ENCODE measurements at places on chromosomes 2 and 18.

- H3K27me3 ChIP-seq = no peaks in the 10 kb centered on the region
- no peak for DNase-seq
- peaks cover 1% of the 10 kb centered on the region for H3K4me1 ChIP-seq
- no peak overlapping the region for H3K4me3 ChIP-seq
- no peaks in the 10 kb centered on the region for H3K36me3 ChIP-seq
Observed at GRCh38 chr2:72133721-72134407, 13.8 kb downstream of the CYP26B1 start.

DNA sequence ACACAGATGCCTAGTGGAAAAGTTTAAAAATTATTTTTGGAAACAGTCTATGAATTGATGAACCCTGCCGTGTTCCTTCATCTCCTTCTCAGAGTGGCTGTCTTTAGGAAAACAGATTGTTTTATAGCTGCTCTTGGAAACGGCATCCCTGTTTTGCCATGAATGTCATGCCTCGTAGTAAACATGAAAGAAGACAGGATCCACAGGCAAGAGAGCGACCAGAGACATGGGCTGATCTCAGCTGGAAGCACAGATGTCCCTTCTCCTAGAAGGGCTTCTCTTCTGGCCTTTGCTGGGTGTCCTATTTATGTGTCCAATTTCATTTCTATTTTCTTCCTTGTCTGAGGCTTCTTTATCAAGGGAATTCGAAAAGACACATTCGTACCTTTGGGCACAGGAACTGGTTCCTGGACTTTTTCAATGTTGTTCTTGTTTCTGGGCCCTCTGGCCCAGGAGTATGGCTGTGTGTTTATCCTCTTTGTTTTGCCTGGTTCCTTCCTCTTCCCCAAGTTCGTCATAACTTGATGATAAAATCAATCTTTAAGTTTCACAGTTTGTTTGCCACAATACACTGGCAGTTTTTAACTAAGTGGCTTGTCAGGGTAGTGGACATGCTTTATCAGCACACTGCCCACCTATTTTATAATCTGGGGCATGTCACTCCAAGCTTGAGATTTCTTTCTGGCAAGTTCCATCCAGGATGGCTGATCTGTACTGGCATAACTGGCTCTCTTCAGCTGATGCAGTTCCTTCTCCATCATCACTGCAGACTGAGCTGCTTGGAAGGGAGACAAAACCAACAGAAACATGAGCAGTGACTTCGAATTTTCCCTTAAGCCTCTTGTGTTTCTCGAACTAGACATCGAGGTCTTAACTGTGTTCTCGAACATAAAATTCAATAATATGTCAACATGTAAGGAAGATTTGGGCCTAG lies 63.2 kb upstream of the MGAT4A start:
- H3K36me3 ChIP-seq = no peaks in the 10 kb centered on the region
- no peaks in the 10 kb centered on the region for H3K27me3 ChIP-seq
- H3K27ac ChIP-seq = no peak overlapping the region
- no peak for DNase-seq

DNA sequence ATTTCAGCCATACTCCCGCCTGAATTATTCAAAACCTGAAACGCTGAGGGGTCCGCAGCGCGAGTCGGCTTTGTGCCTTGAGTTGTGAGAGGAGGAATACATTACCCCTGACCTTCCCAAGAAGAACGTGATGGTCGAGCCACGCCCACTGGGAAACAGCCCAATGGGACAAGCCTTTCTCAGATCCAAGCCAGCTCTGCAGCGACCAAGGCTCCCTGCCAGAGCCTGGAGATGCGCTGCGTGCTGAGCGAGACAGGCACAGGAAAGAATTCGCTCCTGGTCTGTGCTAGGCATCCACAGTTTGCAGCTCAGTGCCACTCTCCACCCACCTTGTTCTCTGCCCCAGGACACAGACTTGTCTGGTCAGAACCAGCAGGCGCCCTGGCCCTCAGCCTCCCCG lies 74.1 kb upstream of the GLI2 start:
- no peak for DNase-seq
- no peak overlapping the region for H3K4me3 ChIP-seq
- H3K36me3 ChIP-seq = no peaks in the 10 kb centered on the region
- H3K4me1 ChIP-seq = peaks cover 2% of the 10 kb centered on the region

- H3K4me1 ChIP-seq = peaks cover 6% of the 10 kb centered on the region
- DNase-seq = no peak
- peaks cover 72% of the 10 kb centered on the region for H3K27me3 ChIP-seq
- no peak overlapping the region for H3K27ac ChIP-seq
- peak overlapping the region; percentile 18 for H3K4me3 ChIP-seq
Observed at GRCh38 chr18:905307-905947, 756 bp downstream of the ADCYAP1 start.

DNA sequence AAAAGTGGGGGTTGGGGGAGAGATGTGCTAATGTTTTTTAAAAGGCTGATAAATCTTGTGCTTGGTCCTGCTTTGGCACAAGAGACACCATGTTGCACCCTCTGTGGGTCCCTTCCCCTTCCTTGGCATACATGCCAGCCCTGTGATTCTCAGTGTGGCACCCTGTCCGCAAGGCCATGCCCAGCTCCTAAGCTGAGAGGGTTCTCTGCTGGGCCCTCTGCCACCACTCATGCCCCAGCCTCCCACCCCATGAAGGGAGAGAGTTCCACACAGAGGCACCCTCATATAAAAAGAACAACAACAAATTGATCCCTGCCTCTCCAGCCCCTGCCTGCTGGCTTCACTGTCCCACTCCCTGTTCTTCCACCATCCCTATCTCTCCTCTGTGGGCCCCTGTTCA lies 2.5 kb upstream of the ADCY3 start:
- H3K36me3 ChIP-seq = peaks cover 3% of the 10 kb centered on the region
- DNase-seq = no peak
- H3K4me3 ChIP-seq = no peak overlapping the region
- no peak overlapping the region for H3K27ac ChIP-seq
- no peaks in the 10 kb centered on the region for H3K4me1 ChIP-seq

- H3K27ac ChIP-seq = no peak overlapping the region
- no peak for DNase-seq
- H3K36me3 ChIP-seq = peaks cover 35% of the 10 kb centered on the region
- no peak overlapping the region for H3K4me3 ChIP-seq
Observed at GRCh38 chr2:10783421-10783820, 29.2 kb downstream of the PDIA6 start.

DNA sequence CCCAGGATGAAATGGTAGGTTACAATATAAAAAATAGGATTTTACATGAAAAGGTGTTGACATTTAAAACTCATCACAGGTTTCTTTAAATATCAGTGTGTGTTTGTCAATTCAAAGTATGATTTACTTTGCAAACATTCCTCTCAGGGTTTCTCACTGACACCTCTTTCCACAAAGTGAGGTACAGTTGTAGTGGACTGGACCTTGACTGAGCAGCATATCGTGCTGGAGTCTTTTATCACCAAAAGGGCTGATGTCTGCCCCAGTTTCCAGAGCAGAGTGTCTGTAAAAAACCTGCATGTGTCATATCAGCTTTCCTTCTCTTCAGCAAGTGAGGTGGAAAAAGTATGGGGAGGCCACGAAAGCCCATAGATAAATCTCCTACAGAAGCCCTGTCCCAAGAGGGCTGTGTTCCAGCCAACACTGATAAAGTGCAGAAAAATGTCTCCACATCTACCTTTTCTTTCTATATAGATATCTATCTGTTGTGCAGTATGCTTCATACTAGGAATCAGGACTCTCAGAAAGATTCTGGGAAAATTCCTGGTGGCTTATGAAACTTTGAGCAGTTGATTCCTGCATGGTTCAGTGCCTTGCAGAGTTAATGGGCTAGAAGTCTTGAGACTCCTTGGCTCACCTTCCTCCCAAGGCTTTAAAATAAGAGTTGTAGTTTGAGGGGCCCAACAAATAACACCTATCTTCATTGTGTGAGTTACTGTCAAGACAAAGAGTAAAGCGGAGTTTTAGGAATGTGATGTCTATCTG lies 6.9 kb downstream of the ACYP2 start:
- no peak overlapping the region for H3K4me3 ChIP-seq
- H3K27me3 ChIP-seq = no peaks in the 10 kb centered on the region
- no peak for DNase-seq
- H3K36me3 ChIP-seq = no peaks in the 10 kb centered on the region

DNA sequence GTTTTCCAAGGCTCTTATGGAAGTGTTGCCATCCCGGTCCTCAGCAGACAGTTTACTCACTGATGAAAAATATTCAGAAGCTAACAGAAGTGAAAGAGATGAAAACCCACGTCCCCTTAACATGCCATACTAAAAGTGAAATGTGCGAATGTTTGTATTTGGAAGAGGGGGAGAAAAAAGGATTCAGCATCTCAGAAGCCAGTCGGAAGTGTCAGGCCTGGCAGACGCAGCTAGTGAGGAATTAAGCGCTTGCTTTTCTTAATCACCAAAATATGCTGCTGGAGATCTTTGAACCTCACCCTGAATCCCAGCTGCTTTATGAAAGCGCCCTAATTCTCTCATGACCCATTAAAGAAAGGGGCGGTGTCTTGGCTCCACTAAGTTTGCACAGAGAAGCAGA lies 653.7 kb downstream of the DCDC2C start:
- H3K4me3 ChIP-seq = no peak overlapping the region
- no peak overlapping the region for H3K27ac ChIP-seq
- no peaks in the 10 kb centered on the region for H3K27me3 ChIP-seq
- H3K36me3 ChIP-seq = no peaks in the 10 kb centered on the region
- no peaks in the 10 kb centered on the region for H3K4me1 ChIP-seq

GRCh38 chr2:8498994-8499393 lies 182.9 kb upstream of the ID2 start:
- H3K27ac ChIP-seq = no peak overlapping the region
- no peak overlapping the region for H3K4me3 ChIP-seq
- no peak for DNase-seq

DNA sequence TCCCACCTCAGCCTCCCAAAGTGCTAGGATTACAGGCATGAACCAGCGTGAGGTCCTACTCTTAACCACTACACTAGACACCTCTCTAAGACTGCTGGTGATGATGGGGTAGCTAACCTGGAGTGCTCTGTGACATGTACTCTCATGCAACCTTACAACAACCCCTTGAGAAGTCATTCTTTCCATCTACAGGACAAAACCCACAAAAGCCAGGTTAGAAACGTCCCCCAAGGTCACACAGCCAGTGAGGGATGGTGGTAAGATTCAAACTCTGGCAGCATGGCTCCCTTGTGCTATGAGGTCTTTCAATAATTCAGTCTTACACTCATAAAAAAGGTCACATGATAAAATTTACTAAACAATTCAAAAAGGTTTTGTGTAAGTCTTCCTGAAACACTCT lies 94.8 kb upstream of the SERTAD2 start:
- no peak overlapping the region for H3K4me3 ChIP-seq
- no peak for DNase-seq
- no peaks in the 10 kb centered on the region for H3K27me3 ChIP-seq
- no peak overlapping the region for H3K27ac ChIP-seq
- no peaks in the 10 kb centered on the region for H3K4me1 ChIP-seq
- no peaks in the 10 kb centered on the region for H3K36me3 ChIP-seq

DNA sequence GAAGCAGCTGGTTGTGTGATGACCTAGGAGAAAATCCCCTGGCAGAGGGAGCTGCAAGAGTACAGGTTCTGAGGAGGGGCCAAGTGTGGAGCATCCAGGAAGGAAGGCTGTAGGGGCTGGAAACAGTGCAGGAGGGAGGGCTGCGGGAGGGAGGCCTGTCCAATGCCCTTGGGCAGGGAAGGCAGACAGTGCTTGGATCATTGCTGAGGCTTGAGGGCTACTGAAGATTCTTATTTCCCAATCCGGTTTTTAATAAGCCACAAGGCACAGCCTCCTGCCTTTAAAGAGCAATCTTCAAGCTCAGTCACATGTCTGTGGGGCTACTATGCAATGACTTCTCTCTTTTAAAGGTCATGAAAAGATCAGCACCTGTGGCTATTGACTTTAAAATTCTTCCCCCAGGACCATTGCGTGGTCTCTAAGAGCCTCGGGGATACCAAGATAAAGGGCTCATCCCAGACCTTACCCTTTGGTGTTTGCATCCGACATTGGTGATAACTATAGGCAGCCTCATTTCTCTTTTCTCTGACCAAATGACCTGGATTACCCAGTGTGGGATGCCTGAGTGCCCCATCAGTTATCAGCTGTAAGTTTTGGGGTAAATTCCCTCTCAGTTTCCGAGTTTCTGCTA lies 149.6 kb downstream of the DOCK10 start:
- no peaks in the 10 kb centered on the region for H3K4me1 ChIP-seq
- no peak for DNase-seq
- no peak overlapping the region for H3K27ac ChIP-seq

DNA sequence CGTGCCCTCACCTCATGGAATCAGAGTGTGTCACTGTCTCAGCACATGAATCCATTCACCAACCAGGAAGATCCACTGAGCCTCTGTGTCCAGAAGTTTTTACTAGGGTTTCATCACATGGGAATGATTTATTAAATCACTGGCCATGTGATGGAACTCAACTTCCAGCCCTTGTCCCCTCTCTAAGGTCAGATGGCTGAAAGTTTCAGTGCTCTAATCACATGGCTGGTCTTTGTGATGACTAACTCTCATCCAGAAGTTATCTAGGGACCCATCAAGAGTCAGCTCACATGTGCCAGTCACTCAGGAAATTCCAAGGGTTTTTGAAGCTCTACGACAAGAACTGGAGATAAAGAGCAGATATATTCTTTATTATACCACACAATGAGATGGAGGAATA lies 140.5 kb upstream of the GYPC start:
- no peak overlapping the region for H3K27ac ChIP-seq
- 0 out of 2 replicates have a peak, but pooled peaks cover 1% of the 10 kb centered on the region for H3K4me1 ChIP-seq
- no peaks in the 10 kb centered on the region for H3K27me3 ChIP-seq

- no peak overlapping the region for H3K4me3 ChIP-seq
- no peak for DNase-seq
- no peaks in the 10 kb centered on the region for H3K27me3 ChIP-seq
- H3K36me3 ChIP-seq = no peaks in the 10 kb centered on the region
- H3K4me1 ChIP-seq = no peaks in the 10 kb centered on the region
- H3K27ac ChIP-seq = no peak overlapping the region
Observed at GRCh38 chr2:195514365-195514764, 142.7 kb upstream of the SLC39A10 start.

DNA sequence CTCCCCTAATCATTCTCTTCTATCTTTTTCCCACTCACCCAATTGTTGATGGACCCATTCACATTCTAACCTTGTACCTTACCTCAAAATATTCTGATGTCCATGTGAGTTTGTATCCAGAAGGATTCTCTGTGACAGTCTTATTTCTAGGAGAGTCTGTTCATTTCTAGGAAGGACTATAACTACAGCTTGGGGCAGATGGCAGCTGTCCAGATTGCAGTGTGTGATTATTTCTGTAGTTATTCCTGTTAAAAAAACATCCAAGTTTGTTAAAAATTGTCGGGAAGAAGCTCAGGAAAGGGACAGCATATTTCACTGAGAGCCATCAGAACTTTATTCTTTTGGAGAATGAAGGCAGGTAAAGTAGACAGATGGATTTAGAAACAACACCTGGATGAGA lies 142.6 kb downstream of the RAPGEF4 start:
- H3K27me3 ChIP-seq = no peaks in the 10 kb centered on the region
- H3K27ac ChIP-seq = no peak overlapping the region
- H3K4me1 ChIP-seq = no peaks in the 10 kb centered on the region
- H3K4me3 ChIP-seq = no peak overlapping the region
- no peaks in the 10 kb centered on the region for H3K36me3 ChIP-seq

- no peaks in the 10 kb centered on the region for H3K36me3 ChIP-seq
- no peak overlapping the region for H3K27ac ChIP-seq
- no peak overlapping the region for H3K4me3 ChIP-seq
- H3K4me1 ChIP-seq = peaks cover 1% of the 10 kb centered on the region
Observed at GRCh38 chr2:71281950-71282349, 49.6 kb upstream of the ZNF638 start.
